ENCODE measurements at places on chromosomes 5 and 9. TPM values are rescaled to one million over a fixed set of nuclear protein-coding genes. Genes with fewer than 3 reads are reported as not detected.

- DNase-seq: no peak
Measured at GRCh38 chr9:9563817-9564216, 1049.0 kb downstream of the PTPRD start.

- no peak for DNase-seq
Measured at GRCh38 chr5:161305601-161306000, 240.9 kb downstream of the GABRB2 start.

GRCh38 chr5:24555229-24555628 is 89.5 kb downstream of the CDH10 start:
- no peak for DNase-seq

OSMR gene
- total RNA-seq: 11.3 TPM

ACTBL2 gene
- not detected for total RNA-seq

ARL14EPL gene
- total RNA-seq: under 0.01 TPM
